ENCODE measurements at places on chromosomes 13 and 19.

DNA sequence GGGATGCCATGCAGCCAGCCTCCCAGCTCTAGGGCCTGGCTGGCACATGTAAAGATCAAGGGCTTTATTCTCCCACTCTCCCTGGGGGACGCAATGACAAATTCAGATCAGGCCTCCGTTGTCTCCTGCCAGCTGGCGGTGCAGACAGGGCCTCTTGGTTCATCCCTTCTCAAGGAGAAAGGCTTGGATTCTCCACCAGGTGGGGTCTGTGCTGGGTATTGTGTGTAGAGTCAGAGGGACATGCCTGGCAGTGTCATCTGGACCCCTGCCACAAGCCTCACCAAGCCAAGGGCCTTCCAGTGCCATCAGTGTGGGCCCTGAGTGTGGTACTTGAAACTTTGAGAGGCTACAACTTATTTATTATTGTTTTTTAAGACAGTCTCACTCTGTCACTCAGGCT is 8.4 kb upstream of the PTPRS start:
- DNase-seq: no peak

DNA sequence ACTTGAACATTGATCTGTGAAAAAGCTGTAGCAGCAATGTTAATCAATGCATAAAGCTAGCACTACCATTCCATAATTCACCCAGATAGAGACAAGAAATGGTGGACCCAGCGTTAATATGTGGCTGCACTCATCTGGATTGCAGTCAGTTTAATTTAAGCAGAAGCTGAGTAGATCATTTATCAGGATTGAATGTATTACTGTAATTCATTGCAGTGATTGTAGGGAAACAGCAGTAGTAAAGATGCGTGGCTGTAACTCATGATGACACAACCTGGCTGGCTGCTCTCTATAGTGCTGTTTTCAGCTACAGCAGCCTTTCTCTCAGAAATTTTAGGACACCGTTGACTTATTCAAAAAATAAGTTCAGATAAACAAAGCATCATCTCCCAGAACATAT is 499.5 kb upstream of the SLITRK6 start:
- no peak for DNase-seq

GRCh38 chr13:45325806-45326205 is 15.2 kb downstream of the TPT1 start:
- no peak for DNase-seq

DNA sequence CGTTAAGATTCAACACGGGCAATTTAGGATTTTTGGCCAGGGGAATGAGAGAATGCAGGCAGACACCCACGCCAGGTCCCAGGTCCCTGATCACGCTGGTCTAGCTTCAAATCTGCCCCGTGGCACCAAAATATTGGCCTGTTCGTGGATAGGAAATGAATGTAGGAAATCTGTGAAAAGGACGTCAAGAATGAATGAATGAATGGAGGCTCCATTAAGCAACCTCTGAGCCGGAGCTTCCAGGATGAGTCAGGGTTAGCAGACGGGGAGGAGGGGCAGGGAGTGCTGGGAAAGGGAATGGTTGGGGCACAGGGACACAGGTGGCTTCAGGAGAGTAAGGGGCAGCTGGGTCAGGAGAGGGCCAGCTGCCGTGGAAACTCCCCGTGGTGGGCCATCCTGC is 4.2 kb downstream of the SULT2B1 start:
- DNase-seq: no peak

DNA sequence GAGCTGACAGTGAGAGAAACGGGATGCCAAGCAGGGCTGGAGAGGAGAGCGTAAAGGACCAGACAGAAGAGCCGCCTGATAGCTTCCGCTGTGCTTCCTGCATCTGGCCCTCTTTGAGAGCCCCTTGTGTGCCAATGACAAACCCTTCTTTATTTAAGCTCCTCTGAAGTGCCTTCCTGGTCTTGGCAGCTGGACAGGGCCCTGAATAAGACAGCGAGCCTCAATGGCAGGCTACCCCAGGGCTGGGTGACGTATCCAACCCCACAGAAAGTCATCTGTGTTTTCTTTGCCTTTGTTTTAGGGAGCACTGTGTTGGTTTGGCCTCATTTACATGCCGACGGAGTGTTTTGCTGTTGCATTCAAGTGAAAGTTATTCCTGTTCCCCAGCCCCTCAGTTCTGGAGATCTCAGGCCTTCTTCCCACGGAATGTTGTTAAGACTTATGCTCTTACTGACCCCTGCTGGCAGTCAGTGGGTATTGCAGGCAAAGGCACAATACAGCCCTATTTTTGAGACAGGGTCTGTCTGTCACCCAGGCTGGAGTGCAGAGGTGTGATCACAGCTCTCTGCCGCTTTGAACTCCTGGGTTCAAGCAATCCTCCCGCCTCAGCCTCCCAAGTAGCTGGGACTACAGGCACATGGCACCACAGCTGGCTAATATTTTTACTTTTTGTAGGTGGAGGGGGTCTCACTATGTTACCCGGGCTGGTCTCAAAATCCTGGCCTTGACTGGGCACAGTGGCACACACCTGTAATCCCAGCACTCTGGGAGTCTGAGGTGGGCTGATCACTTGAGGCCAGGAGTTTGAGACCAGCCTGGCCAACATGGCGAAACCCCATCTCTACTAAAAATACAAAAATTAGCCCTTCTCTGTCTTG is 16.8 kb downstream of the CCL25 start:
- DNase-seq: no peak

- no peak for DNase-seq
Observed at GRCh38 chr13:113767366-113767765, 8.3 kb downstream of the TMEM255B start.

DNA sequence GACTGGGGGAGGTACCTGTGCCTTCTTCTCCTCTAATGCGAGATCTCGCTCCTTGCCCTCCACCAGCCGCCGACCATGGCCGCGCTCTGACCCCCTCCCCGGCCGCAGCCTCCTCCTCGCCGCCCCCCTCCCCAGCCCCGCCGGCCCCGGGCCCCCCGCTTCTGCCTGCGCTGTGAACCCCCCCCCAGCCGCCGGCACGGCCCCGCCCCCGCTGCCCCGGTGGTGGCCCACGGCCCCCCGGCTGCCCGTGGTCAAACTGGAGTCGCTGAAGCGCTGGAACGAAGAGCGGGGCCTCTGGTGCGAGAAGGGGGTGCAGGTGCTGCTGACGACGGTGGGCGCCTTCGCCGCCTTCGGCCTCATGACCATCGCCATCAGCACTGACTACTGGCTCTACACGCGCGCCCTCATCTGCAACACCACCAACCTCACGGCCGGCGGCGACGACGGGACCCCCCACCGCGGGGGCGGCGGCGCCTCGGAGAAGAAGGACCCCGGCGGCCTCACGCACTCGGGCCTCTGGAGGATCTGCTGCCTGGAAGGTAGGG is at the start of gene CACNG8:
TSS of gene CACNG8 (plus strand) at position 51 of the 545 bp plus-strand sequence.
- no peak for DNase-seq

DNA sequence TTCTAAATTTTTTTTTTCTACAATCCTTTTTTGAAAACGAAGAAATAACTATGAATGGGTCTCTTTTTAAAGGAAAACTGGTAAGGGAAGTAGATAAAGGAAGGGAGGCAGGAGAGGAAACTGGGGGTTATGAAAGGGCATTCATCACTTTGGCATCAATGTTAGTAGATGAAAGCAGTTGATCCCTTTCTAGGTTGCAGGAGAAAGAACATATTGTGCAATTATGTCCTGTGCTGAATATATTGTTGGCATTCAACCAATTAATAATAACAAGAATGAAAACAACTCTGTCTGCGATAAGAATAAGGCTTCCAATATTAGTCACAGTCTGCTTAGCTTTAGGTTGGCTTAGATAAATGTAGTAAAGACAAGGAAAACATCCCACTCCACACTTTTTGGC is 796.8 kb upstream of the KLHL1 start:
- no peak for DNase-seq

- DNase-seq: no peak
Observed at GRCh38 chr13:114319441-114319913, 5.2 kb downstream of the CHAMP1 start.

GRCh38 chr13:107358866-107359265 is 790.9 kb upstream of the ARGLU1 start:
- no peak for DNase-seq

DNA sequence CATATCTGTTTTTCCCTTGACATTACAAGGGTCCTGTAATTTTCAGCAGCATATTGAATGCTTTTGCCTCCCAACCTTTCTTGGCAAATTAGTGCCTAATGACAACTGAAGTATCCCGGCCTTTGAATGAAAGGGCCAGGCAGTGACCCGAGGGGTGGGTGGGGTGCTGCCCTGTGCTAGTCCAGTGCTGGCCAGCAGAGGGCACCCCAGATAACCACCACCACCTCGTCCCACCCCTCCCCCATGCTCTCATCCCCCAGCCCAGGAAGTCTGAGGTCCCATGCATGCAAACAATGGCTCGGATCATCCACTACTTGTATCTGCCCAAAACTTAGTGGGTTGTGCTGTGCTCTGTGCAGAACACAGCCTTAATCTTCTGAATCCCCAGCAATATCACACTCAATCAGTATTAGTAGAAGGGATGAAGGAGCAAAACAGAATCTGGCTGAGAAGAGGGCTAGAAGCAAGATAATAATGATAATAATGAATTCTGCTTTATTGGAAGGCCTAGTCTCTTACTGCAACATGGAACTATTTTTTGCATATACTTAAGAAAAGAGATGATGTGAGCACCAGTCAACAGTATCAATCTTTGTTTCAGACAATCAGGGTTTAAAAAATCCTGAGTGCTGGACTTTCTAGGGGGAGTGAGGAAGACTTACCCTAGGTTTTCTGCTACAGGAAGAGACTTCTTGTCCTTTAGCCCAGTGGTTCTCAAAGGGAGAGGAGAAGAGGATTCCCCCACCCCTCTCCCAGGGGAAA is 3.8 kb downstream of the ATP12A start:
- DNase-seq: peak; percentile 33

GRCh38 chr13:23843436-23843835 is 45.8 kb downstream of the MIPEP start:
- DNase-seq: no peak

DNA sequence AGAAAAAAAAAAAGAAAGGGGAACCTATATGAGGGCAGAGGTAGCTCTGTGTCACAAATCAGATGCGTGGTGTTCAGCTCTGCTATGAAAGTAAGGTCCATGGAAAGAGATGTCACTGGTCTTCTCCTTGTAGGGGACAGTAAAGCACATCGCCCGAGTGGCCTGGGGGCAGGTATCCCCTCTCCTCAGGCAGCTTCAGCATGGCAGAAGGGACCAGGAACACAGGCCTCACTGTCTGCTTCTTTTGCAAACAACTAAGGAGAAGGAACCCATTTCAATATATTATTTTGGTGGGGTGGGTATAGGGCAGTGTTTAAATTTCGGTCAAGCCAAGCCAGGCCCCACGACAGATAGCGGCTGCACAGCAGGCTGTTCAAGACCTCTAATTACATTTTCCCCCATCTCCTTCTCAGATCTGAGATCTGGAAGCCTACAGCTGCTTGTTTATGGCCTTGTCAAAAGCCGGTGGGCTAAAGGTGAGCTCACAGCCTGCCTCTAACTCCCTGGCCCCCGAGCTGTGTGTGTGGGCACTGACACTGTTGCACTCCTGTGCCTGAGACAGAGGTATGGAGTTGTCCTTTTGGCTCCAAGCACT is 72.8 kb downstream of the HSPH1 start:
- DNase-seq: no peak

- DNase-seq: no peak
Observed at GRCh38 chr13:108676620-108677019, 47.2 kb downstream of the MYO16 start.

DNA sequence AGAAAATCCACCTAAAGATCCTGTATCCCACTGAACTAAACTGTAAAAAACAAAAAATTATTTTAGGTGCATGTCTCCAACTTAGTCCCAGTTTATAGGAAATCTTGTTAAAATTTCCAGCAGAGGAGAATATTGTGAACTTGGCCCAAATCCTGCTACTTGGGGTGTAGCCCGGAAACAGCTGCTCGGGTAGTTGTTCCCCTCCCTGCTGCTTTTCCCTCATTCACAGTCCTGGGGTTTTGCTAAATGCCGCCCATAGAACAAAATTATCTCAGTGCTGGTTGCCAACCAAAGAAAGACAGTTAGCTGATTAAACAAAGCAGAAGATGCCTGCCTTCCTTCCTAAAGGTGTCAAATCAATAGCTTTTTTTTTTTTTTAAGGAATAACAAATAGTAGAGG is 330.5 kb upstream of the KLF12 start:
- no peak for DNase-seq

DNA sequence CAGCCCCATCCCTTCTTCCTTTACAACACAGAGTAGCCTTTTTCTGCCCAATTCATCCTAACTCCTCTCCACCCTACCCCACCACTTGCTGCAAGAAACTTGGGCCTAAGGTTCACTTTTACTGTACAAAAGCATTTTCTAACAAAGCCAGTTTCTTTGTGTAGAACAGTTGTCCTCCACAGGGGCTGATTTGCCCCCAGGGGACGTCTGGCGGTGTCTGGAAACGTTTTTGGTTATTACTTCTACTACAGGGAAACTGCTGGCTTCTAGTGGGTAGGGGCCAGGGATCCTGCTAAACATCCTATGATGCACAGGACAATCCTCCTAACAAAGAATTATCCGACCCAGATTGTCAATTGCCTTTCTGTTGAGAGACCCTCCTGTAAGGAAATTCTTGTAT is 7.3 kb upstream of the LMO7 start:
- DNase-seq: no peak

GRCh38 chr19:30689474-30689873 is 317.3 kb downstream of the ZNF536 start:
- no peak for DNase-seq

DNA sequence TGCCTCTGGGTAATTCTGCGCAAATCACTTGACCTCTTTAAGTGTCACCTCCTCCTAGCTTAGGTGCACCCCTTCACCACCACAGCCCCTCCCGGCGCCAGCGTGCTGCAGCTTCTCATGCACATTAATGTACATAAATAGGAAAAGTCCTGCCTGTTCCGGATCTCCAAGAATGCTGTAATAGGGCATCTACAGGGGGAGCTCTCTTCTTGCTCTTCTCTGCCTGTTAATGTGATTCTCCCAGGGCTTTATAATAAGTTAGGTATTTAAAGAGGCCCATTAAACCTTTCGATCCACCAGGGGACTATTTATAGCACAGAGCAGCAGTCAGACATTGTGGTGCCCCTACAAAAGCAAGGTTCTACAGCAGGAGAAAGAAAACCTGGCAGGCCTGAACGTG is 35.3 kb downstream of the SOX1 start:
- no peak for DNase-seq

- DNase-seq: no peak
Observed at GRCh38 chr13:48184260-48184659, 48.7 kb upstream of the ITM2B start.

DNA sequence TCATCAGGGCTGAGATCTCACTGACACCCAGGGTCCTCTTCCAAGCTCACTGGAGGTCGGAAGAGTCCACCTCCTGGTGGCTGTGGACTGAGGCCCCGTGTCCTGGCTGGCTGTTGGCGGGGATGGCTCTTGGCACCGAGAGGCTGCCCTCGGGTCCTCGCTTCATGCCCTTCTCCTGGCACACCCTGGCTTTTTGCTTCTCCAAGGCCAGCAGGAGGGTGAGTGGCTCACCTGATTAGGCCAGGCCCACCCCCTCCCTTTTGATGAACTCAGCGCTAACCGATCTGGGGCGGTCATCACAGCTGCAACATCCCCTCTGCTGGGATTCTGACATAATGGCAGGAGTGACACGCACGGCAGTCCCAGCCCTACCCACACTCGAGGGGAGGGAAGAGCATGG is 4.4 kb downstream of the SLC39A3 start:
- DNase-seq: no peak

GRCh38 chr13:64041296-64041695 is 2625.6 kb upstream of the PCDH20 start:
- DNase-seq: no peak
